Stimulated activated CD8-positive, alpha-beta memory T cell treated with anti-CD3 and anti-CD28 coated beads, Interleukin-7, amount 100 ng/mL, for 1 hour (primary cell): ENCODE measurements at places on chromosomes 11 and 22.

DNA sequence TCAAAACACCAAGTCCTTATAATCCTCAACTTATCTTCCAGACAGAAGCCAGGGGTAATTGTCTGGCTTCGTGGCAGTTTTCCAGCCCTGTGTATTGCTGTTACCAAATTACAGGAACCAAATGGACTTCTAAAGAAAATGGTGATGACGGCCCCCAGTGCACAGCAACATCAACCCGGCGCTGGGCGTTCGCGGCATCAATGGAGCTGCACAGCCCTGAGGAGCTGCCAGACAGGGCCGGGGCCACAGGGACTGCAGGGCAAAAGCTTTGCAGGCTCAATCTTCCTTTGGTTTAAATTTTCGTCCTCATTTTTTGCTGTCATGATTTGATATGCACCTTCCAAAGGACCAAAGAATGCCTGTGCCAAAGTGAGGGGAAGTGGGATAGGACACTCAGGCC is 292.5 kb downstream of the BRD1 start:
- DNase-seq: no peak

DNA sequence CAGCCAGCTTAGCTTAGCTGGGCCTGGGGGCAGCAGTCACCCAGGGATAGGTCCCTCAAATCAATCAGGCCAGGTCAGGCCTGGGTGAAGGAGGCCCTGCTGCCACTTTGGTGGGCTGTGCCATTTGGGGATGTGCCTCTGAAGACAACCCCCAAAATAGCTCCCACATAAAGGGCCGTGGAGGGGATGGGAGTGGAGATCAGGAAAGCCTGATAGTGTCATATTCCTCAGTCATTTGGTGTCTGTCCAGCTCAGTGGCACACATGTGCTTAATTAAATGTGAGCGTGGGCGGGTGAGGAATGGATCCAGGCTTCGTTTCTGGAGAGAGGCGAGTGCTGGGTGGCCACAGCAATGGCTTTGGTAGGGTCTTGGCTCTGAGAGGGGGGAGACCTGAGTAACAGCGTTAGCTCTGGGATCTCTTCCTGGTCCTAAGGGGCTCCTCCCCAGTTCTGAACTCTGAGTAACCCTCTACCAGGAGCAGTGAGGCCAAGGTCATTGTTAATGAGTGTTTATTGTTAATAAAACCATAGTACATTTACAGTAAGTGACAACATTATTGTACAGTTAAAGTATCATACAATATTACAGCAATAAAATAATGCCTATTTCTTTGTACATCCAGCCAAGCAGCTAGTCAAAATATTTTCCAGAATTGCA is 45.2 kb downstream of the NAT10 start:
- no peak for DNase-seq

GRCh38 chr22:32904044-32904443 is 102.5 kb downstream of the TIMP3 start:
- no peak for DNase-seq

DNA sequence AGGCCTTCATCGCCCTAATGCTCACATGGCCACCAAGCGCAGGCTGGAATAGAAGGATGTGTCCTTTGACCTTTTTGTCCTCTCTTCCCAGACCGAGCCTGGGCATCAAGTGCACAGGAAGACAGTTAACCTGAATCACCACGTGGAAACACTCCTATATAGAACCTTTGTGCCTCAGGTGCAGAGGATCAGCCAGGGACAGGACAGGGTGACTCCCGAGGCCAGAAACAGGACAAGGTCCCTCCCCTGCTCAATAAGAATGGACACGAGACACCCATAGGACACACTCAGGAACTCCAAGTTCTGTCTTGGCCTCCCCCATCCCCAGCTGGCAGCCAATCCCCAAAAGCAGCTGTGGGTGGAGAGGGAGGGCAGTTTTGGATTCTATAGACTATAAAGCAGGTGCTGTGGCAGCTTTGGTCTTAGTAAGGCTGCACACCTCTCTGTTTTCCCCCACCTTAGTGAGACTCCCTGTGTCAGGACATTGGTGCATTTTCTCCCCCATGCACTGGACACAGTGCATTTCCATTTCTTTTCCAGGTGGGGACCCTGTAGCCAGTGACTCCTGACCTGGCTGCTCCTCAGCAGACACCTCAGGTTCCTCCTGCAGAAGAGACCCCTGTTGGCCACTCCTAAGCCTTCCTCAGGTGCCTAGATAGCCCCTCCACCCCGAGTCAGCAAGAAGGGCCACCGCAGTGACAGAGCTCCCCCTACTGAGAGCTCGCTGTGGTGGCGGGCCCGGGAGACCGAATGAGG is 43.6 kb upstream of the POU2AF1 start:
- no peak for DNase-seq

GRCh38 chr22:40224702-40225101 is 47.0 kb downstream of the TNRC6B start:
- no peak for DNase-seq

- no peak for DNase-seq
These were observed 103.3 kb upstream of the PARVA start for GRCh38 chr11:12274056-12274455.

DNA sequence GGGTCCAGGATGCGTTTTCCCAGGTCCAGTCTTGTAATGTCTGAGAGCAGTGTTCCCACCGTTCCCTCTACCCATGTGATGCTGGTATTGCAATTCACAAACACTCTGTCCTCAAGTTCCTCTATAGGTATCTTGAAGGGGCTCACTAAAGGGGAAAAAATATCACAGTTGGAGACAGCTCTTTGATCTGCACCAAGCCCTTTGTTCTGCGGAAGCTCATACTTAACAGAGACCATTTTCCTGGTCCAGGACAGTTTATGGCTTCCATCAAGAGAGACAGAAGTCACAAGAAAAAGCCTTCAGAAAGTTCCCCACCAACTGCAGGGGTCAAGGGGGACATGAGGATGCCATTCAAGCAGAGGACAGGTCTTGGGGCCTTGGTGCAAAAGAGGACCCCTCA is 2.1 kb downstream of the CD3D start:
- no peak for DNase-seq

GRCh38 chr11:62791501-62792201 is at the start of gene TMEM223:
Gene TMEM223, minus strand, starts transcription at chr11:62792006. Its CDS starts 12 bp downstream, at chr11:62791994.
- DNase-seq: peak; percentile 82

- DNase-seq: no peak
These were observed 4.9 kb upstream of the OR52W1 start for GRCh38 chr11:6194065-6194581.

DNA sequence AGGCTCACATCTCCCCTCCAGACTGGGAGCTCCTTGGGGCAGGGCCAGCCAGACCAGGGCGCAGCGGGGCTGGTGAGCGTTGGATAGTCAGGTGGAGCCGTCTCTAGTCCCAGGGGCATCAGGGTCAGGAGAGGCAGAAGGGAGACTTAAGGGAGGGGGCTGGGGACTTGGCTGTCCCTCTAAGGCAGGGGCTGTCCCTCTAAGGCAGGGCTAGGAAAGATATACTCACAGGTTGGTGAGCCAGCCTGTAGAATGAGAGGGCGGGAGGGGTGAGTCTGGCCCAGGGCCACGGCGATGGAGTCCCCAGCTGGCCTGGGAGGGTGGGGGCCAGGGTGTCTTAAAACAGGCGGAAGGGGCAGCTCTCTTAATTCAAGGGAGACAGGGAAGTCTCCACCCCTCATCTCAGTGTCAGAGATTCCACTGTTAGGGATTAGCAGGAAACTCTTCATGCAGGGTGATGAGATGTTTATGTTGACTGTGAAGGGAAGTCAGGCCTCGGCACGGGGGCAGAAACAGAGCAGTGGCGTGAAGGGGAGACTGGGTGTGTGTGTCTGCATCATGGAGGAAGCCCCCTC is 11.3 kb downstream of the P2RY2 start:
- no peak for DNase-seq

DNA sequence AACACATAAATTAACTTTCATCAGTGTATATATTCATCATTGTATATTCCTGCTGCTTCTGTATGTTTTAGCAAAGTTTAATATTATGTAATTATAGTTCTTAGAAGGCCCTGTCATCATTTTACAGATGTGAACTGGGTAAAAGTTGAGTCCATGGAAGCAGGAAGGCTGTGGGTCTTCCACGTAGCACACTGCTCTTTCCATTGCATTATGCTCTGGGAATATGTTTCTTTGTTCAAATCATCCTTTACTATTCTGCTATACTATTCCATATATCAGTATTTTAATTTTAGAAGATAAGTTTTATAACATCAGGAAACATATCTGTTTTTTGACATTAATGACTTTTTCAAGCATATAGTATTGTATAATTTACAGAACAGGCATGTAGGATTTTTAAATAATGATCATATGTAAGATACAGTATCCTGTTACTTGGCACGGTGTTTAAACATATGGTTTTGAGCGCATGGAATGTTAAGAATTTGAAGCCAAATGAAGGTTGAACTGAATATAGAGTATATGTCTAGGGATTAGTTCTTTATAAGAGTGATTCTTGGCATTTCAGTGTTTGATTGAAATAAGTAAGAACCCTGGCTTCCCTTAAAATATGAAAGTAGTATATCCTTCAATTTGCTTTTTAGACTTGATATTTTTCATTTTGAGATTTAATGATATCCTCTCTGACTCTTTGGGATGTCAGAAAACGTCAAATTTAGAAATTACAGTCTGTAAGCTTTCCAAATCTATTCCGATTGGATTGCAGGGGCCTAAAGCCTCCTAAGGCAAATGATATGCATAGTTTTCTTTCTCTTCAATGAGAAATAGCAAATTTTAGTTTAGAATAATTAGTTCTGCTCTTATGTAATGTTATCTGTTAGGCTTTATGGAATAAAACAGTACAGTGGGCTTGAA is 8.6 kb downstream of the CCDC81 start:
- DNase-seq: no peak

- DNase-seq: peak; percentile 4
These were observed 813.3 kb downstream of the OPCML start for GRCh38 chr11:132718711-132719671.

GRCh38 chr22:48740731-48741405 is 1086.8 kb downstream of the BRD1 start:
- DNase-seq: no peak

- no peak for DNase-seq
These were observed 270.8 kb upstream of the SESN3 start for GRCh38 chr11:95501761-95502266.

DNA sequence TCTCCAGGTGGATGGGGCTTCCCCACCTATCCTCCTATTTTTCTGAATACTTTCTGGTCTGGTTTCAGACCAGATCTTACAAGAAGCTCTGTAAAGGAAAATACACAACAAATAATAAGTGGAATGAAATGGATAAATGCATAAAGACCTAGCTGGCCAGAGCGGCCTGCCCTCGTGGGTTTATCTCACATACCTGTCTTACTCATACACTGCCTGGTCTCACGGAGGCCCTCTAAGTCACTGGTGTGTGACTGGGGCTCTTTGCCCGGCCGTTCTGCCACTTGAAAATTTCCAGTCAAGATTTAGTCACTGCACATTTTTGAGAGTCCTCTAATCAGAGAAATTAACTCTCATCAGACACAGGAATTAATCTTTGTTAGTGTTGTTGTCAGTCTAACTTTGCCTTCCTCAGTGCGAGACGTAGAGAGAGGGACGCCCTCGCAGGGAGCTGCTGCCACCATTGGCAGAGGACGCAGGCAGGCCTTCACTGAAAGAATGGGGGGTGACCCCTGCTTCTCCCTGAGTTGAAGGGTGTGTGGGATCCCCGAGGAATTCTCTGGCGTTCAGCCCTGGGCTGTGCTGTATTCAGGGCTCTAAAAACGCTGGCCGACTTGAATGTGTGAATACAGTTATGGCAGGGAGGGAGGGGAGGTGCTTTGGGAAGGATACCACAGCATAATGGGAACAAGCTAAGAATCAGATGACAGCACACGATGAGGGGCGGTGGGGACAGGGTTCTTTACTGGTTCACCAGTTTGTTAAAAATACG is 46.3 kb upstream of the CADM1 start:
- no peak for DNase-seq

DNA sequence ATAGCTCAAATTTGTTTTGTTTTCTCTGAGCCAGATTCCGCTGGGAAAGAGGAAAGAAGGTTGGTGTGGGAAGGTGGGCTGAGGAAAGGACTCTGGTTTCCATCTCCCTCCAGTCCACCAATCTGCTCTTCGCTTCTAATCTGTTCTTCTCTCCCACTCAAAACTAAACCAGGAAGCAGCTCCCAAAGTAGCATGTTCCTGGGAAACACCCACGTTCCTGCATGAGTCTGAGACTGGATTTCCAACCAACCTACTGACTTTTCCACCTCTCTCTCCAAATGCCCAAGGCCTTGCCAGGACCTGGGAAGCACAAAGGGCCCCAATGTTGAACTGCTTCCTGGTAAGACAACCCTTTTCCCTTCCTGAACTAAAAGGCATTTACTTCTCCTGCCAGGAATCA is 110.2 kb downstream of the WT1 start:
- no peak for DNase-seq

DNA sequence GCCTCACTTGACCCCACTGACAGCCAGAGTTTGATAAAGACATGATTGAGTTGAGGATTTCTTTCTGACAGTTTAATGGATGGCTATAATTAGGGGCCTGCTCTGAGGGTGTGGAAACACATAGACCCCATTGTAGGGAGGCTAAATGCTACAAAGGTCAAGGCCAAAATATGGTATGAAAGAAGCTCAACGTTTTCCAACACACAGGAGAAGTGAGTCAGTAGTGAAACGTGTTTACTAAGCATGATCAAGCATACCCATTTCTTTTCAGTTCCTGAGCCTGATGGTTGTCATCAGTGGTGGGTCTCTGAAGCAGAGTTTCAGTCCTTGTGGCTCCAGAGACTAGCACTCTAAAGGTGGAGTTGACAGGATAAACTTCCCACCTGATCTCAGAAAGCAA is 69.7 kb downstream of the SNX19 start:
- no peak for DNase-seq

GRCh38 chr11:44008088-44008501 is 39.7 kb upstream of the ACCSL start:
- DNase-seq: no peak

GRCh38 chr11:69862331-69862771 is 43.1 kb upstream of the FGF3 start:
- DNase-seq: no peak

GRCh38 chr22:17965538-17966402 is 58.6 kb downstream of the MICAL3 start:
- no peak for DNase-seq

- DNase-seq: no peak
These were observed 5.4 kb upstream of the MTMR3 start for GRCh38 chr22:29877620-29878019.

DNA sequence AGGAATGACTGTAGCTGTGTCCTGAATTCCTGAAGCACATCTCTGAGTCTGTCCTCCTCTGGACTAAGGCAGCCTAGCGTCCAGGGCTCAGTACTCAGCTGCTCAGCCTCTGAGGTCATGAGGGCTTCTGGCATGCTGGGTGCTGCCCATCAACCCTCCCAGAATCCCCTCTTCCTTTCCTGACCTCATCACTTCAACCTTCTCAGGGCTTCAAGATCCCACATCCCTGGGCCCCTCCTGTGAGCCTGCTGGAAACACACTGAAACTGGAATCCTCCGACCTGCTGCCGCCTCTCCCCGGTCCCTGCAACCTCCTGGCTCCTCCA is 803 bp downstream of the KRTAP5-8 start:
- no peak for DNase-seq

- DNase-seq: no peak
These were observed 100.3 kb downstream of the GUCY1A2 start for GRCh38 chr11:106917973-106918372.

- no peak for DNase-seq
These were observed 4.5 kb downstream of the IRF7 start for GRCh38 chr11:611001-611996.
